SJSA1 (cell line): ENCODE measurements at places on chromosomes 1 and 21. TPM values are rescaled to one million over a fixed set of nuclear protein-coding genes. Genes with fewer than 3 reads are reported as not detected.

Gene KRTAP12-2
- not detected in 2 replicates for total RNA-seq

DNA sequence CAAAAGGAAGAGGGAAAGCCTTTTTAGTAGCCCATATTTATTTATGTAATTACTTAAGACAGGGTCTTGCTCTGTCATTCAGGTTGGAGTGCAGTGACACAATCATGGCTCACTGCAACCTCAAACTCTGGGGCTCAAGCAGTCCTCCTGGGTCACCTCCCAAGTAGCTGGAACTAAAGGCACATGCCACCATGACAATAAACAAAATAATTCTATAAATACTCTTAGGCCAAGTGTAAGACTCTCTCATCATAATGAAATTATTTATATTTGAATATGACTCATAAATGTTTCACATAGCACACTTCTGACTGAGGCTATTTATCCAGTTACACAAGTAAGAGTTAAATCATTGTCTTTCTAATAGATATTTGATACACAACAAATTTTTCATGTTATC lies 314.7 kb downstream of the AMY1C start:
- no peaks in the 10 kb centered on the region for H3K36me3 ChIP-seq
- DNase-seq: peak; percentile 80

DNA sequence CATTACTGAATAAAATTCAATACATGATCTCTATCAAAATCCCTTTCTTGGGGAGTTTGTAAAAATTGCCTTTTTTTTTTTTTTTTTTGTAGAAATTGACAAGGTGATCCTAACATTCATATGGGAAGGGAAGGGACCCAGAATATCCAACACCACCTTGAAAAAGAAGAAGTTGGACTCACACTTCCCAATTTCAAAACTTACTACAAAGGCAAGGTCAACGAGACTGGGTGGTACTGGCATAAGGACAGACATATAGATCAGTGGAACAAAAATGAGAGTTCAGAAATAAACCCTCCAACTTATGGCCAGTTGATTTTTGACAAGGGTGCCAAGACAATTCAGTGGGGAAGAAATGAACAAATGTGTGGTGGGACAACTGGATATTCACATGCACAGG lies 31.4 kb upstream of the CLSTN1 start:
- no peak overlapping the region for H3K4me3 ChIP-seq
- DNase-seq: no peak
- peaks cover 12% of the 10 kb centered on the region for H3K4me1 ChIP-seq
- no peak overlapping the region for H3K27ac ChIP-seq
- H3K36me3 ChIP-seq: no peaks in the 10 kb centered on the region; the same call in 1 of the 2 replicates

GRCh38 chr1:162056043-162056442 lies 13.4 kb upstream of the NOS1AP start:
- peaks cover 11% of the 10 kb centered on the region for H3K4me1 ChIP-seq
- H3K36me3 ChIP-seq: no peaks in the 10 kb centered on the region
- 0 out of 2 replicates have a peak, but pooled peaks cover 4% of the 10 kb centered on the region for H3K27me3 ChIP-seq
- H3K4me3 ChIP-seq: no peak overlapping the region
- DNase-seq: peak; percentile 68

DNA sequence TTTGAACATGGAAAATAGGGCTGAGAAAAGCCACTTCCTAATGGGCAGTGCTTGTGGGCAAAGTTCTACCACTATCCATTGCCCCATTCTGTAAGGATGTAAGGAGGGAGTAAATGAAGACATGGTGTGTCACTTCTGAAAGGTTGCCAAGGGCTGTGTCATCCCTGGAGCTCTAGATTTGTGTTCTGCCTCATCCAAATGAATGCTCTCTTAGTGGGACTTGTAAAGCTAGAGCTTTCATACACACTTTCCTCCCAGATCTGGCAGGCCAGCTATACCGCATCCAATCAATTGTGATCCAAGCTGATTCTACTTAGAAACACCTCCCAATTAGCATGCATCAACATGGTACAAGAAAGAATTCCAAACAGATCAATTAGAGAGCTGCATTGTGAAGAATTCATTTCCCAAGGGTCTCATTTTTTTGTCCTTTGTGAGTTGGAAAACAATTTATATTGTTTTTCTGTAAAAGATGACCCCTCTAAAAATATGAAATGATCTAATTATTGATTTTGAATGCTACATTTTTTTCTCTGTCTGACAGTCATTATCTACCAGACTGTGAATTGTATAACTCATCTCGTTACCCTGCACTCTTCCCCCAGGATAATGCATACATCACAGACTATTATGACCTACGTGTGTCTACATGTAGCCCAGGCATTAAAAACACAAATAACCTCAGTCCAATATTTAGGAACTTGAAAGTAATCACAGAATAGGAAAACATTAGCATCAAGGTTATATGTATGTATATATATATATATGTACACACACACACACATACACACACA lies 117.1 kb upstream of the DUSP10 start:
- no peak overlapping the region for H3K27ac ChIP-seq
- H3K4me3 ChIP-seq: no peak overlapping the region
- DNase-seq: peak; percentile 27
- H3K4me1 ChIP-seq: peaks cover 4% of the 10 kb centered on the region; the same call in 1 of the 2 replicates
- H3K27me3 ChIP-seq: no peaks in the 10 kb centered on the region
- no peaks in the 10 kb centered on the region for H3K36me3 ChIP-seq

GRCh38 chr1:221892301-221892830 lies 150.5 kb upstream of the DUSP10 start:
- H3K36me3 ChIP-seq: no peaks in the 10 kb centered on the region
- H3K4me3 ChIP-seq: no peak overlapping the region
- H3K27me3 ChIP-seq: no peaks in the 10 kb centered on the region
- H3K27ac ChIP-seq: no peak overlapping the region

GRCh38 chr1:147794570-147794969 lies 34.2 kb upstream of the GJA5 start:
- no peak for DNase-seq
- no peaks in the 10 kb centered on the region for H3K4me1 ChIP-seq
- no peaks in the 10 kb centered on the region for H3K36me3 ChIP-seq
- no peak overlapping the region for H3K4me3 ChIP-seq
- peaks cover 13% of the 10 kb centered on the region for H3K27me3 ChIP-seq

Gene FCRL5
- total RNA-seq: not detected in 2 replicates

Gene EVA1C
- total RNA-seq: 13.4 and 19.6 TPM in 2 replicates

Gene DMRTA2
- 15.0 and 16.3 TPM in 2 replicates for total RNA-seq

DNA sequence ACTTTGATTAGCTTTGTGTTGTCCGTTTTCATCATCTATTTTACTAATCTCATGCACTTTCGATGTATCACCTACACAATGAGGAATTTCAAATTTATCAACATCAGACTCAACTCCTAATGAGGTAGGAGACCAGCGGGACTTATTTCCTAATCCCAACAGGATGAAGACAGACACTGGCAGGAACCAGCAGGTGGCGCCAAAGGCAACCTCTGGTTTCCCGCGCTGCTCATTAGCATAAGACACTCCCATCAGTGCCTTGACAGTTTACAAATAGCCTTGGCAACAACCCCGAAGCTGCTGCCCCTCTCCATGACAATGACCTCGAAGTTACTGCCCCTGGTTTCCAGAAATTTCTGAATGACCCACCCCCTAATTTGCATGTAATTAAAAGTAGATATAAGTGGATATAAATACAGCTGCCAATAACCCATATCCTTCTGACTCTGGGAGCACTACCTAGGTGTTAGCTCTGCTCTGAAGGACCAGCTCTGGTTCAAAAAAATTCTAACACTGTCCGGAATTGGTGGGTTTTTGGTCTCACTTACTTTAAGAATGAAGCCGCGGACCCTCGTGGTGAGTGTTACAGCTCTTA lies 974.8 kb downstream of the ADGRL2 start:
- H3K27ac ChIP-seq: no peak overlapping the region
- no peaks in the 10 kb centered on the region for H3K36me3 ChIP-seq
- no peak overlapping the region for H3K4me3 ChIP-seq
- DNase-seq: no peak
- H3K27me3 ChIP-seq: no peaks in the 10 kb centered on the region

GRCh38 chr1:4591926-4592325 lies 62.5 kb upstream of the AJAP1 start:
- H3K4me1 ChIP-seq: no peaks in the 10 kb centered on the region
- H3K27ac ChIP-seq: no peak overlapping the region
- H3K4me3 ChIP-seq: no peak overlapping the region
- H3K27me3 ChIP-seq: no peaks in the 10 kb centered on the region

GRCh38 chr1:64601207-64601606 lies 131.3 kb downstream of the CACHD1 start:
- H3K27me3 ChIP-seq: no peaks in the 10 kb centered on the region
- no peak overlapping the region for H3K27ac ChIP-seq
- no peaks in the 10 kb centered on the region for H3K36me3 ChIP-seq
- no peak for DNase-seq
- no peaks in the 10 kb centered on the region for H3K4me1 ChIP-seq
- H3K4me3 ChIP-seq: no peak overlapping the region

DNA sequence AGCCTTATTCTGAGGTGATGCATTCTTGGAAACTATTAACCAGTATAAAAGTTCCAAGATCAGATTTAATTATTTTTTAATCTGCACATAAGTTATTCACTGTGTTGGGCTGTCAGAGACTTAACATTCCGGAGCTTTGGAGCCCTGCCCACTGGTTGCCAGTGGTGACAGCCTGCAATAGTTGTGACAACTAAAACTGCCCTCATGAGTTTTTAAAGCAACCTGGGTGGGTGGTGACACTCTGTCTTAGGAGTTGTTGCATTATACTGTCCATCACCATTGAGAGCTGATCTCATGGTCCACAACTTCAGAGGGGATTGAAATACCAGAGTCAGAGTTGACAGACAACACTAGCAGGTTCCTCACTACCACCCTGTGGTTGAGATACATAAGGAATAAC lies 653.9 kb upstream of the USP24 start:
- peaks cover 21% of the 10 kb centered on the region for H3K4me1 ChIP-seq
- H3K36me3 ChIP-seq: no peaks in the 10 kb centered on the region
- no peak overlapping the region for H3K4me3 ChIP-seq
- DNase-seq: peak; percentile 12
- H3K27me3 ChIP-seq: no peaks in the 10 kb centered on the region

DNA sequence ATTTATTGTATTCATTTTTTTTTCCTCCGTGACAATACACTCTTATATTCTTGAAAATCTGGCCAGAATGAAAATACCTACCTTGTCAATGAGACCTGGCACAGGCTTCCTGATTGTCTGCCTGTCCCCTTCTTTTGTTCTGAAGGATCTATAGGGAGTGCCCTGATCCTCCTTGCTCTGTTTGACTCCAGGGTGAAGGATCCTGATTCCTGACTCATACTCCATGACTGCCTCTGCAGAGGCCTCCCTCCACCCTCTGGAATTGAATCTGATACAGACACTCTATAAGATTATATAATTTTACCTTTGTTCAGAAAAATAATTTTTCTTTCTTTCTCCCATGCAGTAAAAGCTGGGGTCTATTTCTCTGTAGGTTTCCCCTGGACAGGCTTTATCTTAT lies 116.2 kb downstream of the HMCN1 start:
- H3K27me3 ChIP-seq: no peaks in the 10 kb centered on the region
- DNase-seq: no peak
- no peak overlapping the region for H3K4me3 ChIP-seq
- H3K27ac ChIP-seq: no peak overlapping the region
- peaks cover 31% of the 10 kb centered on the region for H3K4me1 ChIP-seq

DNA sequence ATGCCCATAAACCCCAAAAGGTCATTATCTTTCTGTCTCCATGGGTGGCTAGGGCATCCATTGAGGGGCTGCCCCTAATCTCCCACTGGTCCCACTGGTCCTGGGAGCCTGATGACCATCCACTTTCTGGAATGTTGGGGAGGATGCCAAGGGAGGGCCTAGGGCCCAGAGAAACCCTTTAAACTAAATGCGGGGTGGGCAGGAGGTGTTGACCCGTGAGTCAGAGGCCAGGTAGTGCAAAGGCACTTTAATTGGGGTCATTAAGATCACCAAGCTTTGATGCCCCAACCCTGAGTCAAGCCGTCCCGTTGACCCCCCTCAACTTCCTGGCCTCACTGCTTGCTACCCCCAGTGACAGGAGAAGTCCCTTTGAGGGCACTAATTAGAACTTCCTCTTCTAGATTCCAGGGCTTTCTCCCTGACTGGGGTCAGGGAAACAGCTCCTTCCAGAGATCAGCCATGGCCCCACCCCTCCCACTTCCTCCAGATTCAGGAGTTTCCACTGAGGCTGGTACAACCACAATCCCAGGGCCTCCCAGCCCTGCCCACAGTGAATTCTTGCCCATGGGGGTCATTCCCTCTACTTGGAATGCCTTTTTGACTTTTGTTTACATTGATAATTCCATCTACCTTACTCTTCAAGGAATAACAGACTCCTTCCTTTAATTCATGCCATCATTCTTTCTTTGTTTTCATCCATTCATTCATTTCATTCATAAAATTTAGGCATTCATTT lies 15.5 kb upstream of the SERINC2 start:
- H3K27me3 ChIP-seq: no peaks in the 10 kb centered on the region
- H3K27ac ChIP-seq: peak overlapping the region; percentile 83
- peak; percentile 88 for DNase-seq

Gene RYR2
- not detected in 2 replicates for total RNA-seq

DNA sequence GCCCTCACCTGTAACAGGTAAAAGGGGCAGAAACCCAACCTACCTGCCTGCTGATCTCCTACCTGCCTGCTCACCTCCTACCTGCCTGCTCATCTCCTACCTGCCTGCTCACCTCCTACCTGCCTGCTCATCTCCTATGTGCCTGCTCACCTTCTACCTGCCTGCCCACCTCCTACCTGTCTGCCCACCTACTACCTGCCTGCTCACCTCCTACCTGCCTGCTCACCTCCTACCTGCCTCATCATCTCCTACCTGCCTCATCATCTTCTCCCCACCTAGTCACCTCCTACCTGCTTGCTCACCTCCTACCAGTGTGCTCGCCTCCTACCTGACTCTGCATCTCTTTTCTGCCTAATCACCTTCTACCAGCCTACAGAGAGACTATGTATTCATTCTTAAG lies 452.9 kb downstream of the MATN1 start:
- H3K4me1 ChIP-seq: no peaks in the 10 kb centered on the region
- no peak overlapping the region for H3K27ac ChIP-seq
- no peak for DNase-seq
- H3K4me3 ChIP-seq: no peak overlapping the region
- no peaks in the 10 kb centered on the region for H3K27me3 ChIP-seq

Gene SLC1A7
- 4.5 and 12.1 TPM in 2 replicates for total RNA-seq

Gene GABRD
- total RNA-seq: not detected in 2 replicates

DNA sequence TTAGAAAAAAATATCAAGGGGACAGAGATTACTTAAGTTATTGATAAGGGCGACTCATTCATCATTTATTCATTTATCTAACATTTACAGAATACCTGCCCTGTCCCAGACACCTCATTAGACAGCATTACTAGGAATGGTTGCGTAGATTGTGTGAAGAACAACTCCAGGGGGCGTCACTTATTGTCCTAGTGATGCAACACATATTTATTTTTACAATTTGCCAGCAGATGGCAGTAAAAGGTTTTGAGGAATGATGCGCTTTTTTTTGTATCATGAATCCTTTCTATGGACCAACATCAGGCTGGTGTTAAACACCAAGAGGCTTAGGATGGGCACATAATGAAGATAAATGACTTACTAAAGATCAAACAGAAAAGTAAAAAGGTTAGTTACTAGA lies 5.5 kb downstream of the NCAM2 start:
- H3K27ac ChIP-seq: no peak overlapping the region
- no peaks in the 10 kb centered on the region for H3K4me1 ChIP-seq
- no peak overlapping the region for H3K4me3 ChIP-seq
- no peaks in the 10 kb centered on the region; the same call in 1 of the 2 replicates for H3K27me3 ChIP-seq
- no peaks in the 10 kb centered on the region for H3K36me3 ChIP-seq

- H3K36me3 ChIP-seq: no peaks in the 10 kb centered on the region
- DNase-seq: no peak
- no peaks in the 10 kb centered on the region for H3K27me3 ChIP-seq
- no peaks in the 10 kb centered on the region for H3K4me1 ChIP-seq
- H3K4me3 ChIP-seq: no peak overlapping the region
Measured at GRCh38 chr1:113835686-113836290, 23.5 kb upstream of the RSBN1 start.

- H3K27ac ChIP-seq: no peak overlapping the region
- no peak for DNase-seq
- no peaks in the 10 kb centered on the region for H3K27me3 ChIP-seq
- no peaks in the 10 kb centered on the region for H3K36me3 ChIP-seq
- H3K4me3 ChIP-seq: no peak overlapping the region
- 0 out of 2 replicates have a peak, but pooled peaks cover 4% of the 10 kb centered on the region for H3K4me1 ChIP-seq
Measured at GRCh38 chr1:15296585-15297321, 49.7 kb downstream of the FHAD1 start.
